Astrocyte (in vitro differentiated cells and primary cell): ENCODE measurements at places on chromosomes 12 and 14. TPM values are rescaled to one million over a fixed set of nuclear protein-coding genes. Genes with fewer than 3 reads are reported as not detected.

DNA sequence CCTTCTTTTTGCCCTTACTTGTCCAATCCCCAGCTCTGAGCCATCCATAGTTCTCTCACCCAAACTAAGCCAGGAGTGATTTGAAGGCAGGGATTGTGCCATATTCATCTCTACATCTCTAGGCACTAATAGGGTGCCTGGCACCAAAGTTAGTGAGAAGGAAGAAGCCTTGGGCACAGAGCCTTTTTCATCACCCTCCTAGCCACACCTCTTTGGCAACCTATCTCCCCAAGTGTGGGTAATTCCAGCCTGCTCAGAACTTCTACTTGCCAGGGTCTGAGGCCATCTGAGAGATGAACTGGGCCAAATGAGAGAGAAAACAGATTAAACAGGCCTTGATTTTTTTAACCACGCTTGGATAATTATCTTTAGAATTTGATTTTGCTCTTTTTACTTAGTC is 61.3 kb downstream of the PHLDA1 start:
- no peaks in the 10 kb centered on the region for H3K27me3 ChIP-seq
- no peaks in the 10 kb centered on the region for H3K36me3 ChIP-seq
- DNase-seq = no peak
- no peaks in the 10 kb centered on the region for H3K4me1 ChIP-seq
- no peak overlapping the region for H3K4me3 ChIP-seq

DNA sequence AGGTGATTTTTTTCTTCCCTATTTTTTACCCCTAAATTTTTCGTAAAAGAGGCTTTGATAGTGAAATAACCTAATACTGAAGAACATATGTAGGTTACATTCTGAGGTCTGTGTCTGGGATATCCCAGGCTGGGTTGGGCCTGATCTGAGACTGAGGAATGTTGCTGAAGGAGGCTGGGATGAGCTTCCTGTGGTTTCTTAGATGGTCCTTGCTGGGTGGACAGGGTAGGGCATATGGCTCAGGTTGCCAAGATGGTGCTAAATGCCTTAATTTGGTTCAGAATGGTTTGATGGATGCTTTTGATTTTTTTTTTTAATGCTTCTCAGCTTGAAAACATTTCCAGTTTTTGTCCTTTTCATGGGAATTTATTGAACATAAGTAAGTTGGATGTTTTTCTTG is 124.6 kb upstream of the PMCH start:
- no peaks in the 10 kb centered on the region for H3K36me3 ChIP-seq
- H3K4me3 ChIP-seq = no peak overlapping the region
- no peaks in the 10 kb centered on the region for H3K4me1 ChIP-seq

- no peak overlapping the region for H3K27ac ChIP-seq
- no peak for DNase-seq
- no peak overlapping the region for H3K4me3 ChIP-seq
Observed at GRCh38 chr14:72692696-72693095, 201.2 kb downstream of the DPF3 start.

- no peak overlapping the region for H3K27ac ChIP-seq
- H3K4me3 ChIP-seq = no peak overlapping the region
- no peak for DNase-seq
- no peaks in the 10 kb centered on the region for H3K36me3 ChIP-seq
- no peaks in the 10 kb centered on the region for H3K27me3 ChIP-seq
Observed at GRCh38 chr12:12918781-12919389, 27.5 kb downstream of the GPRC5A start.

The PABPN1 gene
- total RNA-seq = 147 and 162 TPM in 2 replicates

The ZDHHC22 gene
- 0.50 and 0.52 TPM in 2 replicates for total RNA-seq
